ENCODE measurements at places on chromosomes 1 and 21. TPM values are rescaled to one million over a fixed set of nuclear protein-coding genes. Genes with fewer than 3 reads are reported as not detected.

Gene SPRR2G
- not detected for total RNA-seq

Gene DSCAM
- not detected for total RNA-seq

Gene RAD54L
- total RNA-seq, result 9.9 TPM

Gene OR2W3
- not detected for total RNA-seq

Gene OR2L3
- total RNA-seq, result not detected

Gene RGS5
- 423 TPM for total RNA-seq

Gene SPRR2A
- not detected for total RNA-seq

Gene TMEM240
- 3.6 TPM for total RNA-seq

Gene CFAP107
- total RNA-seq, result not detected

Gene SELE
- total RNA-seq, result not detected

Gene TEX38
- not detected for total RNA-seq

Gene BACE2
- 78.8 TPM for total RNA-seq

Gene S100A2
- 15.4 TPM for total RNA-seq

Gene LCE3E
- not detected for total RNA-seq

Gene IVL
- total RNA-seq, result not detected

Gene CYP4A11
- not detected for total RNA-seq

Gene IGSF8
- total RNA-seq, result 25.3 TPM

Gene PCSK9
- 0.41 TPM for total RNA-seq

Gene SPRR3
- total RNA-seq, result not detected

Gene KCNE2
- not detected for total RNA-seq

Gene CYP4Z1
- total RNA-seq, result not detected

Gene SRM
- total RNA-seq, result 140 TPM

Gene ATP13A2
- 60.8 TPM for total RNA-seq

Gene MAN1C1
- total RNA-seq, result 11.3 TPM

Gene KLHL17
- 24.3 TPM for total RNA-seq

Gene NDUFS2
- 50.6 TPM for total RNA-seq

Gene TMEM200B
- total RNA-seq, result 15.4 TPM

Gene IL19
- not detected for total RNA-seq

Gene WNT3A
- total RNA-seq, result not detected

Gene NGF
- 41.4 TPM for total RNA-seq

Gene KCNN3
- total RNA-seq, result 1.8 TPM

Gene ZFP69B
- total RNA-seq, result 11.9 TPM

Gene IGSF21
- not detected for total RNA-seq

Gene S100A5
- total RNA-seq, result 0.94 TPM

Gene RNF186
- total RNA-seq, result not detected

Gene ADAM30
- not detected for total RNA-seq

Gene B3GALT5
- total RNA-seq, result 0.03 TPM

Gene LCE1A
- not detected for total RNA-seq

Gene LIN28A
- total RNA-seq, result not detected

Gene LIPI
- total RNA-seq, result not detected

Gene MMEL1
- total RNA-seq, result 0.92 TPM

Gene EIF4G3
- total RNA-seq, result 56.6 TPM

Gene ATP6V1G3
- total RNA-seq, result not detected

Gene LYPLAL1
- total RNA-seq, result 21.0 TPM

Gene FCRL6
- total RNA-seq, result not detected

Gene MYOC
- not detected for total RNA-seq

Gene HOOK1
- 0.31 TPM for total RNA-seq

Gene RNU1-1
- total RNA-seq, result 1,438 TPM

Gene OR2AK2
- not detected for total RNA-seq

Gene VHLL
- total RNA-seq, result not detected

Gene SLC44A3
- 2.2 TPM for total RNA-seq

Gene S100B
- 0.41 TPM for total RNA-seq

Gene KCNE1
- total RNA-seq, result 0.32 TPM

Gene RPE65
- not detected for total RNA-seq

Gene OLFML3
- 33.1 TPM for total RNA-seq
